Mesenteric fat pad (tissue), 1 donor: ENCODE measurements at places on chromosomes 6 and 20. TPM values are rescaled to one million over a fixed set of nuclear protein-coding genes. Genes with fewer than 3 reads are reported as not detected.

GRCh38 chr6:144482142-144482541 lies 197.0 kb downstream of the UTRN start:
- DNase-seq: no peak

- no peak for DNase-seq
These were observed 7.1 kb downstream of the PLTP start for GRCh38 chr20:45904583-45905504.

GRCh38 chr6:69704916-69705315 lies 91.9 kb downstream of the LMBRD1 start:
- DNase-seq: no peak

The SPATA25 gene
- 4.0 TPM for total RNA-seq

DNA sequence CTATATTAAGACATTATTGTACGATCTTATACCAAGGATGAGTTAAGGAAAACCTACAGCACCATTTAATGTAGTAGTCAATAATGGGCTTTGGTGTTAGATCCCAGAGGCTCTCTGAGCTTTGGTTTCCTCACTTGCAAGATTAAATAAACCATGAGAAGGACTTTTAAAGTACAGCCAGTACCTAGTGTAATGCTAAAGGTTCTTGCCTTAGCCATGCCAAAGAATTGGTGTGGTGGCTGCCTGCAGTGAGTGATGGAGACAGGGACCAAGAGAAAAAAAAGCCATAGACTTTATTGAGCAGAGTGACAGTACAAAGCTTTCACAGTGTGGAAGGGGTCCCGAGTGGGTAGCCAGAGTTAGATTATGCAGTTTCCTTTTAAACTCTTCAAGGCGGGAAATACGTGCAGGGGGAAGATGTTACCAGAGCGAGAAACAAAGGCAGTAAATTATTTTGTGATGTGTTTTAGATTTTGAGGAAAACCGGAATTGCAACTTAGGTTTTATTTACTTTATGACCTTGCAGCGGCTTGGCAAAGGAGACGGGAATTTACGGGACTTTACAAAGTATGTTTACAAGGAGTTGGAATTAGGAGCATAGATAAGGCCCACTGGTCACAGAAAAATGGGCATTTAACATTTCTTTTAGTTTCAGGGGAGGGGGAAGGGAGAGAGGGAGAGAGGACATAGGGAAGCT lies 100.4 kb downstream of the MYO6 start:
- DNase-seq: no peak

The TCP11 gene
- not detected for total RNA-seq

The ARMC2 gene
- total RNA-seq: 10.0 TPM

- DNase-seq: no peak
These were observed 102.6 kb downstream of the CD109 start for GRCh38 chr6:73798592-73798991.

GRCh38 chr6:2215342-2215741 lies 30.1 kb downstream of the GMDS start:
- no peak for DNase-seq

- DNase-seq: no peak
These were observed 238.1 kb downstream of the HAO1 start for GRCh38 chr20:7702141-7702540.

The SLC17A2 gene
- total RNA-seq: not detected

- no peak for DNase-seq
These were observed 27.1 kb downstream of the HSF2 start for GRCh38 chr6:122426597-122426996.

GRCh38 chr20:24584538-24585356 lies 115.3 kb downstream of the SYNDIG1 start:
- no peak for DNase-seq

DNA sequence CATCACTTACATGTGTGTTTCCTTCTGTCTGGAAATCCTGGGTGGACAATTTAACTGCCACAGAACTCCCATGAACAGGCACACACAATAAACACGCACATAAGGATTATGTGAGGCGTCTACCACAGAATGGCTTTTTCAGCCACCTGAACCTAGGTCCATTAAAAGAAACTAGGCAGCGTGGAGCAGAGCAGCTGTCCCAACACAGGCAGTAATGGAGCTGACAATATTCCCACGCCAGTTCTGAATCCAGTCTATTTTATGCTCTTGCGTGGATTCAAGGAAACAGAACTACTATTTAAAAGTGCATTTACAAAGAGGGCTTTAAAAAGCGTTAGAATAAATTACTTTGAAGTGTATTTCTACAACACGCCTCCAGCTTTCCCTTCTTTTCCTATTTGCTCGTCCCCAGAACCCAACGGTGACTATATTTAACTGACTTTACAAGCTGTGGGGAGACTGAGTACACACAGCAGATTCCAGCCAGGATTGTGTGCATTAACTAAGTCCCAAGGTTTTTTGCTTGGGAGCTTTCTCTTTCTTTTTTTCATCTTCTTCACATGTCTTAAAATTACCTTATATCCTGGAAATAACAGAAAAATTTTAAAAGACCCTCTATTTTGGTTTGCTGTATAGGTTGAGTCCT lies 95.9 kb downstream of the GMDS start:
- DNase-seq: no peak

DNA sequence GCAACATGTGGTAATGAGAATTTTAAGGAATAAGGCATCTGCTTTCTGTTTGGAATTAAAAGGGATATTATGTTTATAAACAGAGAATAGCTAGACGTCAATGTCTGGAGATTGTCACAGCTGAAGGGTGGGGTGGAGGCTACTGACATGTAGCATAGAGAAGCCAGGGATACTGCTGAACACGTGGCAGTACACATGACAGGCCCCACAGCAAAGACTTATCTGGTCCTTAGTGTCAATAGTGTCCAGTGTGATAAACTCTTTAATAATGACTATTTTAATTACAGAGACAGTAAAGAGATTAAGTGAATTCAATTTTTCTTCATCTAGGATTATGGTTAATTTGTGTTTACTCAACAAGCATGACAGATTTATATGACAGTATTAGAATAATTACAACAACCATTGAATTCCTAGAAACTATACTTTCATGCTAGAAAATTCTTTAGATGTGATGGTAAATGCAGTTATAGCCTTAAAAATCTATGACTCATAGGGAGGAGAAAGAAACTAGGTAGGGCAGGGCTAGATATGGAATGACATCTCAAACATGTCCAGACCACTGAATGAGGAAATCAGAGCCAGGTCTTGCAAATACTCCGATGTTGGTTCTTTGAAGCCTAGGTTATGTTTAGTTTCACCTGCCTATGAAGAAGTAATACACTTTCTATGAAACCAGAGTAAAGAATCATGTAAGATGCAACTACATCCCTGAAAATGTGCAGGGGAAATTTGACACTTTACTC lies 399.5 kb downstream of the PHF3 start:
- DNase-seq: no peak

The NOTCH4 gene
- 113 TPM for total RNA-seq
